Stimulated activated naive CD8-positive, alpha-beta T cell treated with anti-CD3 and anti-CD28 coated beads, Interleukin-15, Interleukin-2, amounts not matched to agents 100 U/mL and 50 U/mL, for 24 hours (primary cell): ENCODE measurements at places on chromosomes 3 and 15.

GRCh38 chr3:42115215-42115614 lies 24.1 kb downstream of the TRAK1 start:
- DNase-seq = no peak

GRCh38 chr15:88989578-88989977 lies 76.4 kb upstream of the MFGE8 start:
- no peak for DNase-seq

GRCh38 chr3:131796111-131796510 lies 238.7 kb downstream of the CPNE4 start:
- no peak for DNase-seq

DNA sequence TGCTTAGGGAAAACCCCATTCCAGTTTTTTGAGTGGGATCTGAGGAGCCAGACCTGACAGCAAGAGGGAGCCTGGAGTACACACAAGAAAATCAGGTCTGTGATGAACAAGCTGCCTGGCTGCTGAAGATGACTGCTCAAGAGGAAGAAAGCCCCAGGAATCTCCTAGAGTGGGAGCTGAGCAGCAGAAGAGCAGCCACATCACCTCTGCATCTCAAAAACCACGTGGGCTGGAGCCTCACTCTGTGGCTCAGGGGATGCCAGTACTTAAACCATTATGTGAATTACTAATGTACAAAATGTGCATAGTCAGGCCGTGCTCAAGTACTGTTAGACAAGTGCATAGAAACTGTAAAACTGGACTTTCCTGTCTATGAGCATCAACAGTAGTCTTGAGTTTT lies 52.4 kb downstream of the SLC9A9 start:
- DNase-seq = no peak

GRCh38 chr3:134253475-134254226 lies 3.0 kb upstream of the RYK start:
- DNase-seq = peak; percentile 32

- DNase-seq = no peak
Observed at GRCh38 chr15:79156704-79157375, 66.3 kb upstream of the RASGRF1 start.

- DNase-seq = no peak
Observed at GRCh38 chr3:116442331-116443021, 2.8 kb downstream of the LSAMP start.

- DNase-seq = no peak
Observed at GRCh38 chr3:138775254-138775595, 59.5 kb downstream of the PIK3CB start.

DNA sequence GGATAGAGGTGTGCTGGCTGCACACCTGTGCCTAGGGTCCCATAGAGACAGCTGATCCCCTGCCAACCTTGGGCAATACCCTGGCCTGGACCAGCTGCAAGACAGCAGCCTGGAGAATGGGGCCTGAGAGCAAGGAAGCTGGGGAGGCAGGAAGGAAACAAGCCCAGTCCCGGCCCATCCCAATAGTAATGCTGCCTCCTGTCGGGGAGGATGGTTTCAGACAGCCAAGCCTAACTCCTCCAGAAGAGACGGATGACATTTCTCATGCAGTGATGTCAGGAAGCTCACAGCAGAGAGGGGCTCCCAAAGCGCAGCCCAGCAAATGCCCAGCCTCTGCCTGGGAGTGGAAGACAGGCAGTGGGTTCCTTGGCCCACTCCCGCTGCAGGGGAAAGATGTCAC lies 408.8 kb downstream of the OCA2 start:
- DNase-seq = no peak

DNA sequence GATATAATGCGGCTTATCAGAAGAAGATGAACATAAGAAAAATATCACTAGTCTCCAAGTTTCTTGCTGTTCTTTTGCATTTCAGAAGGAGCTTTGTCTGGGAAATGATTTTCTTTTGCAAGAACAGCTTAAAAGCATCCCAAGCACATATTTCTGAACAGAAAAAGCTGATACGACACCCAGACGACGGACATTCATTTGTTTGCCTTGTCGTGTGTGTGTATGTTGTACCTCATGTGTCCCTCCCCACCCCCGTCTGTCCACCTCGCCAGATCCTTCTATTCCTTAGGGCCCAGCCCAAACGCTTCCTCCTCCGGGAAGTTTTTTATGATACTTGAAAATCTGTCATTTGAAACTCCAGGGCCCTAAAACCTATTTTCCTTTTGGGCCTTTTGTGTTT lies 8.8 kb downstream of the ITPR1 start:
- no peak for DNase-seq

GRCh38 chr15:58229297-58229768 lies 91.2 kb downstream of the AQP9 start:
- DNase-seq = no peak

GRCh38 chr3:38582316-38582715 lies 67.2 kb downstream of the SCN5A start:
- no peak for DNase-seq

- no peak for DNase-seq
Observed at GRCh38 chr3:39443530-39443929, 23.9 kb upstream of the MOBP start.

DNA sequence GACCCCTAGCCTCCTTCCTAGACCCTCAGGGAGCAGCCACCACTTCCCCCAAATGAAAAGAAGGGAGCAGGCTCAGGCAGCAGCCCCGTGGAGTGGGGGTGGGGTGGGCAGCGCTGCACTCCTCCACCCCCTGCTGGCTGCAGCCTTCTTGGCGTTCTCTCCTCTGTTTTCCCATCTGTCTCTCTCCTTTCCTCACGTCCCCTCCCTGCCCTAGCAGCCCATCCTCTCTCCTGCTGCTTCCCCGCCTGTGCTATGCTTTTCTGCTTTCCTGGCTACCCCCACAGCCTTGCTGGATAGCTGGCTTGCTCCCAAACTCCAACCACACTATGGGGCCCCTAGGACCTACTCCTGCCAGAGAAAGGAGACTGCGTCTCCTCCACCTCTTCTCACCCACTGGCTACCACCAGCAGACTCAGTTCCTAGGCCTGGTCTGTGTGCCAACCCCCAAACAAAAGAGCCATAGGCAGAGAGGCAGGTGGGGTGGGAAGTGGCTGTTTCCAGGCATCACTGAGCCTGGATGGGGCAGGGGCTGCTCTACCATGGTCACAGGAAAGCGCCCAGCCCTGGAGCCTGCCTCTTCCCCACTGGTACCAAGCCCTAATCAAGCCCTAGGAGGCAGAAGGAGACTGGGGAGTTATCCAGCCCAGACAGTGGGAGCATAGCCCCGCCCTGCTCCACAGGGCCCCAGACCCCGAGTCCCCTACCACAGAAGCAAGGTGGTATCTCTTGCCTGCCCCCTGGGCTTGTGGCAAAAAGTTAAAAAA lies 3.4 kb upstream of the DISP2 start:
- DNase-seq = no peak

GRCh38 chr15:96422125-96422524 lies 91.6 kb downstream of the NR2F2 start:
- DNase-seq = no peak

GRCh38 chr15:50824514-50824913 lies 59.0 kb upstream of the SPPL2A start:
- no peak for DNase-seq

GRCh38 chr3:153961494-153961893 lies 159.7 kb upstream of the ARHGEF26 start:
- no peak for DNase-seq

- DNase-seq = no peak
Observed at GRCh38 chr15:82184776-82185175, 77.8 kb downstream of the EFL1 start.

- DNase-seq = no peak
Observed at GRCh38 chr3:196280689-196281440, 6.7 kb downstream of the PCYT1A start.

- no peak for DNase-seq
Observed at GRCh38 chr3:67301556-67301955, 303.4 kb downstream of the KBTBD8 start.

DNA sequence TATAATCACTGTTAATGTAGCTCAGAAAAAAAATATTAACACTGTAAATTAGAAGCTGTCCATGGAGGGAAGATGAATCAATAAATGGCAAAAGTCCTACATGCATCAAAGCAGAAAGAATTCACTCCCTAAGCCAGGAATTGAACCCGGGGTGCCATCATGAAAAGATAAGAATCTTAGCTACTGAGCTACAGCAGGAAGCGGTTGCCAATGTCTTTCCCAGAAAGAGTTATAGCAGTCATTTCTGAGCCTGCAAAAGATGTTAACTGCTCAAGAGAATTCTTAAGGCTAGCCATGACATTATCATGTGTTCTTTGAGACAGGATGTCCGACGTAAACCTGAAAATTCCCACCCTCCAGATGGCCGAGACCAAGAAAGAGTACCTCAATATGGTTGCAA lies 47.4 kb upstream of the MKRN3 start:
- no peak for DNase-seq

DNA sequence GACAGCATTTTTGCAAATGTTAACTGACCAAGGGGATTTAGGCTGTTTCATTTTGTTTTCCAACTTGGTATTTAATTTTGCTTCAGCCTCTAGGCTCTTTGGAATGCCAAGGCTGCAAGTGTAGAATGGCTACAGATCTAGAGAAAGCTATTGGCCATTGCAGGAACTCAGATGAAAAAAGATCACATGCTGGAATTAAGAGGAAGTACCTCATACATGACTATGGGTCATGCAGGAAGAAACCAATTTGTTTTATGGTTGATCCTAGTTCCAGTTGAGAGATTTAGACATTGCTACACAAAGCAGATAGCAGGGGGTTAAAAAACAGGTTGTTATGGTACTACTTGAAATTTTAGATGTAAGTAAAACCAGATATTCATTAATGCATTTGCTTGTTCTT lies 12.7 kb upstream of the CLDN16 start:
- DNase-seq = no peak

GRCh38 chr3:181700168-181701087 lies 11.3 kb upstream of the SOX2 start:
- DNase-seq = peak; percentile 55

DNA sequence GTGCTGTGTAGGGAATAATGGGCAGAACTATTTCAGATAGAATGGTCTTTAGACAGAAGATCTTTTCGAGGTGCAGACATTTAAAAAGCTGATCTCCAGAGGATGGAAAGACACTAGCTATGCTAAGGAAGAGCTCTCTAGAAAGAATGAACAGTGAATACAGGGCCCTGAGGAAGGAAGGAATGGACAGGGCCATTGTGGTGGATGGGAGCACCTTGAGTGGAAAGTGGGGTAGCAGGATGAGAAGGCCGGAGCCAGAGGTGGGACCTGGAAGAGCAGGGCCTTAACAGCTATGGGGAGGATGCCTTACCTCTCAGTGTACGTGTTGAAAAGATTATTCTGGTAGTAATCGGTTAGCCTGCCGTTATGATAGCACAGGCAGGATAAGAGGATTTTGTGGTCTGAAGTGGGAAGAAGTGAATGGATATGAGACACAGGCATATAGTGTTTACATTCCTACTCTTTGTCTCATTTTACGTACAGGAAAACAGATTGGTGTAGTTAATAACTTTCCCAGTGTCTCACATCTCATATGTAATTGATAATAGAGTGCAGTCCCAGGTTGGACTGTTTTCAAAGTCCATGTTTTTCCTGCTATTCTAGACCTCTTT lies 172.4 kb downstream of the KLHL25 start:
- DNase-seq = no peak
